ENCODE measurements at places on chromosomes 7 and 10.

DNA sequence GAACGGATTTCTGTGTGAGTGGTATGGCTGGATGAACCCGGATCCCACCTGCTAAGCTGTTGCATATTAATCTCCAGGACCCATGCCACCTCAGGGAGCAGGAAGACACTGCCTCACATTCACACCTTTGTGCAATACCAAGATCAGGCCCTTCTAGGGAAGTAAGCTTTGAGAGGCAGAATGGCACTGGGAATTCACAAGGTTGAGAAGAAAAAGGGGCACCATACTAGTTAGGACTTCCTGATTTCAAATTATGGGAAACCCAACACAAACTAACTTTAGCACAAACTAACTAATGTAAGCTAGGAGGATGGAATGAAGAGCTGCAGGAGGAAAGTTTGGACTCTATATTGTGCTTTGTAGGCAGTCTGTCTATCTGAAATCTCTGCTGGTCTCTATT lies 71.3 kb downstream of the TBXAS1 start:
- no peak for DNase-seq

- no peak for DNase-seq
Measured at GRCh38 chr10:74928742-74929191, 102.4 kb downstream of the KAT6B start.

GRCh38 chr10:84762754-84763394 lies 434.5 kb downstream of the CCSER2 start:
- DNase-seq = no peak

GRCh38 chr7:1268866-1269265 lies 36.2 kb downstream of the UNCX start:
- no peak for DNase-seq

DNA sequence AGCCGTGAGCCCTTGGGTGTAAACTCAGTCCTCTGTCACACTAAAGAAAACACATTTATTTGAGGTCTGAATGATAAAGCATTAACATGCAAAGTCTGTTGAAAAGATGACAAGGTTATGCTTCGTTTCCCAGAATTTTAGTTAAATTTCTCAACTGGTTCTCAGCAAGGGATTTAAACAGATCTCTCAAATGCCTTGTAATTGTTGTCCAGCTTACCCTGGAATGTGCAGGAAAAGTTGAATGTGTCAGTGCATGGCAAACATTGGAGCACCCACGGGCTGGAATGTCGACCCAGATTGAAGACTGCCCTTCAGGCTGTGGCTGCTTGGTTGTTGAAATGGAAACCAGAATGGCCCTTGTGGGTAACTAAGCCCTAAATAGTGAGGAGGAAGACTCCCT lies 191.8 kb downstream of the TRIL start:
- DNase-seq = no peak

DNA sequence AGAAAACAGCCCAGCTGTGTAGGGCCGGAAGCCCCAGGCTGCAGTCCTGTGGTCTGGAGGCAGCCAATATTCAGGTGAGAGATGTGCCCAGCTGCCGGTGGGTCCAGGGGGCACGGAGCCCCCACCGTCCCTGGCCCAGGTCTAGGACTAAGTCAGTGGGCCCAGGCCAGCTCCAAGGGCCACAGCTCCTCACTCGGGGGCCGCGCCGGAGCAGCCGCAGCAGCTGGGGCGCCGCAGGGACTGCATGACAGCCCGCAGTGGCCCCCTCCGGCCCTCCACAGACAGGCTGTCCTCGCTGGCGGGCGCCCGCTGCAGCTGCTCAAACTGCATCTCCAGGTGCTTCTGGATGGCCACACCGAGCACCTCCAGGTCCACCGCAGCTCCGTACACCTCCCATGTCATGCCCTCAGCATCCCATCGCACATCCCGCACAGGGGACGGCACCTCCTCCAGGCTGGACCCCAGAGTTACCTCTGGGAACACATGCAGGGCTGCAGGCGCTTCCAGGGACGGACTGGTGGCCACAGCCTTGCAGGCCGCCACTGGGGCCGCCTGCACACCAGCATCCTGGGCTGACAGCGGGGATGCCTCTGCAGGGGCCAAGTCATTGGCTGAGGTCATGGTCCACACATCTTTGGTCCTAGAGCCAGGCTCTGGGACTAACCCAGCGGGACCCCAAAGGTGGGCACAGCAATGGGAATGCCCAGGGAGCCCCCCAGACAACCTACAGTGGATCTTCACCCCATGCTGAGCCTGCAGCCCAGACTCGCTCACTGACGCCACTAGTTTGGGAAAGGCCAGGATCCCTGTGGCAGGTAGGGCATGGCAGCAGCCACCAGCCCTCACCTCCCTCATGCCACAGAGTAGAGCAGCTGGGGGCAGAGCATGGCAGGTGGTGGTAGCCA lies 7.0 kb downstream of the GPRIN2 start:
- peak; percentile 5 for DNase-seq

- no peak for DNase-seq
Measured at GRCh38 chr10:1527951-1528350, 209.4 kb downstream of the ADARB2 start.

GRCh38 chr10:72319416-72320254 lies 35.1 kb downstream of the DNAJB12 start:
- peak; percentile 80 for DNase-seq

DNA sequence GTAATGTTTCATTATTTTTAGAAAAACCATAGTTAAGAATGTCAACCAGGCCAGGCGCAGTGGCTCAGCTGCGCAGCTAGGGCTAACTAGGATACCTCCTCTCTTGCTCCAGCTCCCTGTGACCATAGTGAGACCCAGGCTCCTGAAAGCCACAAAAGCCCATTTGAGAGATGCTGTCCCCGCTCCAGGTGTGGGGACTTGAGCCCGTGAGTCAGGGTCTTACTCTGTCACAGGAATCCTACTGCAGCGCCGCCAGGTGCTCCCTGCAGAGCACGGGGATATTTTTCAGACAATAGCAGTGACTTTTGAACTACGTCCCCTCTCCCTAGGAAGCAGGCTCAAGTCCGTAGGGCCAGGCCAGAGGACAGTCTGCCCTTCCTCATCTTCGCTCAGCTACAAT lies 75.6 kb upstream of the NRBF2 start:
- DNase-seq = no peak

DNA sequence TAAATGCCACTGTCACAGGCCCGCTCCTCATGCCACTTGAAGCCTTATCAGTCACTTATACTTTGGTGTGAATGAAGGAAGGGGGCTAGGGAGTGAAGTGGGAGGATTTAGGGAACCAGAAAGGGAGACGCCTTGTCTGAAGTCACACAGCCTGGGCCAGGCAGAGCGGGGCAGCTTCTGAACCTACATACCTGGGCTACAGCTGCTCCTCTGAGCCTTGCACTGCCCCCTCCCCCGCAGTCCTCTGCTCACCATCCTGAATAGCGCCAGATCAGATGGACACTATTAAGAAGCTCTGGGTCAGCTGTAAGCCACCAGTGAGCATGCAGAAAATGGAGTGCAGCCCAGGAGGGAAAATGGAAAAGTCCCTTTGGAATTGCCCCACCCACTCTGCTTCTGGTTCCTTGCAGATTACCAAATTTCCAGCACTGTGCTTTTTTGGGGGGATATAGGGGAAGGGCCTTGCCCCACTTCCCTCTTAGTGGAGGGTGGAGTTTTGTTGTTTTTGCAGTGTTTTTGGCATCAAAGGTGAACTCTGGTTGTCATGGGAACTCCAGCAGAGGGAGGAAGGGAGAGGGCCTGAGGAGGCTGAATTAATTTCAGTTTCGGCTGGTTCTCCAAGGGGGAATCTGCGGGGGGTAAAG lies 35.0 kb upstream of the ADCYAP1R1 start:
- no peak for DNase-seq

DNA sequence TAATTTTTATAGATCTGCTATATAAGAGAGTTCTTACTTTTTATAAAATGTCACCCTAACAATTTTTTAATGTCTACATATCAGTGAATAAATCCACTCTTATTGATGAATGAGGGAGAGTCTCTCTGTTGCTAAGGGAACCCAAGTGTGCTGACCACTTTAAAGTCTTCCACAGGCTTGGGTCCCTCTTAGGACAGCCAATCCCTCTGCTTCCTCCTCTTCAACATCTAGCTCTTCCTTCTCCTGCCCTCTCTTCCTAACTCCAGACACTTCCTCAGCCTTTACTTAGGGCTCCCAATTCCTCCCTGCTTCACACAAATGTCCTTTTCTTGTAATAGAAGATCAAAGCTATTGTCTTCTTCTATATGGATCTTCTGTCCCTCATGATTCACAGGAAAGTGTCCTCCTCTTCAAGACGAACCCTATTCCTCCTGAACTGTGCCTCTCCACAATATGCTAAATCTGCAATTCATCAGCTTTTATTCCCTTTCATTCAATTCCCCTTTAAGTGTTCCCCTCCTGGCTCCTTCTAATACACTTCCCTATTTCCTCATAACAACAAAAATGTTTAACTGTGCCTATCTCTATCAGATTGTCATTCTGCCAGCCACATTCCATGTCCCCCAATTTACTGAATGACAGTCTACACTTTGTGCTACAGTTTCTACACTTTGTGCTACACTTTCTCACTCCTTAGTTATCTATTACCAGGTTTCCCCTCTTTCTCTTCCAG lies 37.7 kb downstream of the CDK6 start:
- DNase-seq = no peak

DNA sequence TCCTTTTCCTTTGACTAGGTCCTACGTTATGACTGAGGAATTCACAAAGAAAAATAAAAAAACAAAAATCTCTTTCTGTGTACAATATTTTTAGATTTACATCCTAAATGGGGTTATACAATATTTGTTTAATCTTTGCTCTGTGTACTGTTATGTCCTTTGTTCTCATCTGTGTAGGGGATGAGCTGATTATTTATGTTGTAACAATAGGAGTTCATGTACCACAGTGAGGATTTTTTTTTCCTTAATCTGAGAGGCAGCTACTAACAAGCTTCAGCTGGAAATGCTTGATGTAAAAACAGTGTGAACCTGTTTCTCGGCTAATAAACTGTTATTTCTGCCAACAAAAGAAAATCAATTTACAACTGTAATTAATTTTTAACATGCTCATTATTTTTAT lies 58.0 kb downstream of the ORC5 start:
- DNase-seq = no peak

DNA sequence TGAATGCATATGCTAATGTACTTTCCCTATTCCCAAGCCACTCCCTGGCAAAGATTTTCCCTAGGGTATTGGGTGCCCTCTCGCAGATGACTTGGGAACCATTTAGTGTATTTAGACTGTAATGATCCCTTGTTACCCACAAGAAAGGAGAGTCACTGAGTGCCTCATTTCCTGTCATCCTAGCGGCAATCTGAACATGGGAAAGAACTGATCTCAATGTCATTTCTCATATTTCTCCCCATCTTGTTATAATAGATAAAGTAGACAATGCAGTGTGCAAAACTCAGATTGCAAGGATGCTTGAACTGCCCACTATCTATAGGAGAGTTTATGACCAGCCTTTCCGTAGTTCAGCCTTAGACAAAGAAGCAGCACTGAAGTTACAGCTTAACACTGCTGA lies 123.3 kb downstream of the MICU1 start:
- DNase-seq = no peak

- DNase-seq = no peak
Measured at GRCh38 chr10:58622246-58622645, 109.6 kb downstream of the BICC1 start.

DNA sequence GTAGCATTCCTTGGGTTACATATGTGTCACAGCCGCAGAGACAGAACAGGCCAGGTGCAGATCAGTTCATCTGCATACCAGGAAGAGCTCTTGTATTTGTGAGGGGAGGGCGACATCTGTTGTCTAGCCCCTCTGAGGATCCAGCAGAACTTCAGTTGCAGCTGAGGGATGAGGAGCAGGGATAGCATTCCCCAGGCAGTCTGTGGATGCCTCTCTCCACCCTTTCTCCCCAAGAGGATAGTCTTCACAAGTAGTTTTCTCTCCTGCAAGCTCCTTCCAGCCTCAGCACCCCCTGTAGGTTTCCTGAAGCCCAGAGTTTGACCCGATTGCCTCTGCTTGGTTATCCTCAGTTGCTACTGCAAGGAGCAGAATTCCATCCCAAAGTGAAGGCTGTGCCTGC lies 2.6 kb downstream of the SCD start:
- no peak for DNase-seq

DNA sequence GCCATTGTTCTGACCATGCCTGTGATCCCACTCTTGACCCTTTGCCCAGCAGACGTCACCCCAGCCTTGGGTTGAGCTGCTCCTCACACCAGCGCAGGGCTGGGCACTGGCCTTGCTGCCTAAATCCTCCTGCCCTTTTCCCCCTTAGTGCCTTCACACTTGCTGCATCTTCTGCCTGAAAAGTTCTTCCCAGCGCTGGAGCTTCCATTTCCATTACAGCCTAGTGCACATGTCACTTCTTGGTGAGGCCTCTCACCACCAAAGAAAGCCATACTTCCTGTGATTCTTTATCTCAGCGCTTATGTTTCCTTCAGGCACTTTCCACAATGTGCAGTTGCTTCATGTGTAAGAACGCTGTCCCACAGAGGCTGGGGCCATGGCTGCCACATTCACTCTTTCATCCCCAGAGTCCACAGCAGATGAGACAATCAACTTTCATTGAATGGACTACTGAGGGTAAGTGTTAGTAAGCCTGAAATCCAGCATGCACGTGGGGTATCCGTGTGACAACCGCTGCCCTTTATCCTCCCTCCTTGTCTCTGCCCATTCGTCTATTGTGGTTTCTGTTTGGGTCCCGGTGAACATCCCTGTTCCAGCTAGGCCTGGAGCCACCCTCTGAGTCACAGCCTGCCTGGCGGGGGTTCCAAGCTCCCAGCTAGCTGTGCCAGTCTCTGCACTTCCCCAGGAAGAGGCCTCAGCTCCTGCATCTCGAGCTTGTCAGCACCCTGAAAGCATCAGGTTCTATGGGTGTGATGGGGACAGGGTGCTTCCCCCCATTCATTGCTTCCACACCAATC lies 37.3 kb downstream of the ADRA2A start:
- no peak for DNase-seq

- no peak for DNase-seq
Measured at GRCh38 chr10:78196964-78197363, 163.3 kb downstream of the RPS24 start.

- DNase-seq = no peak
Measured at GRCh38 chr7:95527776-95528250, 42.1 kb downstream of the ASB4 start.

DNA sequence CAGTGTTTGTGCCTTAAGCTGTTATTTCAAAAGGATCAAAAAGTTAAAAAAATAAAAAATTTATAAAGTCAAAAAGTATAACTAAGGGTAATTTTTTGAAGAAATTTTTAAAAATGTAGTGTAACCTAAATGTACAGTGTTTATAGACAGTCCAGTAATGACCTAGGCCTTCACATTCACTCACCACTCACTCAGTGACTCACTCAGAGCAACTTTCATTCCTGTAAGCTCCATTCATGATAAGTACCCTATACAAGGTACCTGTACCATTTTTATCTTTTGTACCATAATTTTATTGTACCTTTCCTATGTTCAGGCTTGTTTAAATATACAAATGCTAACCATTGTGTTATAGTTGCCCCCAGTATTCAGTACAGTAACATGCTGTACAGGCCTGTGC lies 21.5 kb downstream of the DNAJC9 start:
- no peak for DNase-seq

DNA sequence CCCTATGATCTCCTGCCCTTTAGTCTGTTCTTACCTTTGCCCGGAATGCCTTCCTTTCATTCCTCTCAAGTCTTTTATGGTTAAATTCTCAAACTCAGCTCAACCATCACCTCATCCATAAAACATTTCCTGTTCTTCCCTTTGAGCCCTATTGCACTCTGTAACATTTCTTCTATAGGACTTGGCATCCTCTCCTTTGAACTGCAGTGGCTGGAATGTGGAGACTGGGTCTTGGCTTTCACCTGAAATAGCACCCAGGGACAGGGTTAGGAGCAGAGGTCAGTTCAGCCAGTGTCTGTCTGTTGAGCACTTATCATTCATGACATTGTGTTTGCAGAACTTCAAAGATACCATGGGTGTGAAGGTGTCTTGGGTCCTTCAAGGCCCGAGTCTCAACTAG lies 7.2 kb downstream of the NFE2L3 start:
- DNase-seq = no peak

- no peak for DNase-seq
Measured at GRCh38 chr10:27344568-27345454, 104.2 kb upstream of the ACBD5 start.
